ENCODE measurements at places on chromosomes 12 and 14.

GRCh38 chr12:43111608-43112007, 440.4 kb downstream of the ADAMTS20 start:
- no peaks in the 10 kb centered on the region for H3K4me1 ChIP-seq
- no peaks in the 10 kb centered on the region for H3K36me3 ChIP-seq
- peak; percentile 84 for DNase-seq
- no peak overlapping the region for H3K27ac ChIP-seq
- no peak overlapping the region for H3K4me3 ChIP-seq

DNA sequence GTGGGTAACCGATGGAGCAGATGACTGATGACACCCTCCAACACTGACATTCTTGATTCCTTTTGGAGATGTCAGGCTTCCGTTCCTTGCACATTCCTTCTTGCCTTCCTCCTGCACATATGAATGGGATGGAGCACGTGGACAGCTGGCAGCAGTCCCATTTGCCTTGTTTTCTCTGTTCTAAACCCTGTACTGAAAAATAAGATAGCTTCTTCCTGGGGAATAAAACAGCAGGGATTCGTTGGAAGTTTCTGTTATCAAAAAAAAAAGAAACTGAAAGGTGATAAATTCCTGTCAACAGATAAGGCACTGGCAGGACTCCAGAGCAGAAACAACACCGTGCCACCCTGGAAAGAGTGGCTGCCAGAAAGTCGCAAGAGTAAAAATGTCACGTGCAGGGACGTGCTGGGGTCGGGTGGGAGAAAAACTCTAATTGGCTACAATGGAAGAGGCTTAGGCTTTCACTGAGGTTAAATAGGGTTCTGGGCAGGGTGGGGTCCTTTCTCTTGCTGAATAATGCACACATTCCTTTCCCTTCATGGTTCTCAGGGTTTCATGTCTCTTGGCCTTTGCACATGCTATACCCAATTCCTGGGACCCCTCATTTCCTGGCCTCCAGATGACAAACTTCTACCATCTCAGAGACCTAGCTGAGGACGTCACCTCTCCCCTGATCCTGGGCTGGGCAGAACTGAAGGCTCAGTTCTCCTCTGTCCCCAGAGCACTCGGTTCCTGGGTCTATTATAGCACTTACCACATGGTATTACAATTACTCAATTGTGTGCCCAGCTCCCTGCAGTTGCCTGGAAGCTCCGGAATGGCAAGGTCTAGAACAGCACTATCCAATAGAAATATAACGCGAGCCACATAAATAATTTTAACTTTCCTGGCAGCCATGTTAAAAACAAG, 7.0 kb upstream of the NUAK1 start:
- H3K27ac ChIP-seq, result no peak overlapping the region
- H3K27me3 ChIP-seq, result no peaks in the 10 kb centered on the region
- H3K4me1 ChIP-seq, result no peaks in the 10 kb centered on the region
- H3K4me3 ChIP-seq, result no peak overlapping the region

GRCh38 chr14:93984987-93985410, 8.6 kb upstream of the ASB2 start:
- DNase-seq, result peak; percentile 97
- peaks cover 4% of the 10 kb centered on the region for H3K4me1 ChIP-seq
- H3K36me3 ChIP-seq, result no peaks in the 10 kb centered on the region
- no peaks in the 10 kb centered on the region for H3K27me3 ChIP-seq
- no peak overlapping the region for H3K27ac ChIP-seq

- no peaks in the 10 kb centered on the region for H3K27me3 ChIP-seq
- no peak overlapping the region for H3K4me3 ChIP-seq
- no peak overlapping the region for H3K27ac ChIP-seq
- no peaks in the 10 kb centered on the region for H3K36me3 ChIP-seq
- no peaks in the 10 kb centered on the region for H3K4me1 ChIP-seq
- DNase-seq, result peak; percentile 56
These were observed 57.3 kb upstream of the ELK3 start for GRCh38 chr12:96136725-96137378.

GRCh38 chr12:6374786-6375160, 590 bp downstream of the SCNN1A start:
- no peak for DNase-seq
- H3K27me3 ChIP-seq, result no peaks in the 10 kb centered on the region
- H3K4me1 ChIP-seq, result peaks cover 20% of the 10 kb centered on the region
- H3K4me3 ChIP-seq, result no peak overlapping the region
- H3K27ac ChIP-seq, result no peak overlapping the region

DNA sequence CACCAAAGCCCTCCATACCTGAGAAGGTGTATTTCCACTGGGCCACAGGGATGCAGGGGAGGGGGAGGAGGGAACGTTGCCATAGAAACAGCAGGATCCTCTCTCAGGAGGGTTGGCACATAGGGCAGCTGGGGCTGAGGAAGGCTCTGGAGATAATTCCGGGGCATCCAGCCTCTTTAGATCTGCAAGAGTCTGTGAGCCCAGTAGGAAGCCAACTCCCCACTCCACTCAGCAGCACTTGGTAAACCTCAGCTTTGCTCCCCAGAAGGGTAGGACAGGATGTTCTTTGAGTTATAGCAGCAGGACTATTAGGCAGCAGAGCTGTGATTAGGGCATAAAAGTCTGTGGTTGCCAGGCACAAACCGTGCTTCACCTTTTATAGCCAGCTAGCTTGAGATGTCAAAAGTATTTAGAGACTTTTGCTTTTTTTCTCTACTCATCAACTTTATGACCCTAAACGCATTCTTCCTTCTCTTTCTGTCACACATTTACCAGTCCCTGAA, 7.8 kb upstream of the PLEKHG3 start:
- no peaks in the 10 kb centered on the region for H3K36me3 ChIP-seq
- DNase-seq, result no peak
- H3K27me3 ChIP-seq, result peaks cover 27% of the 10 kb centered on the region
- no peaks in the 10 kb centered on the region for H3K4me1 ChIP-seq
- H3K4me3 ChIP-seq, result no peak overlapping the region

DNA sequence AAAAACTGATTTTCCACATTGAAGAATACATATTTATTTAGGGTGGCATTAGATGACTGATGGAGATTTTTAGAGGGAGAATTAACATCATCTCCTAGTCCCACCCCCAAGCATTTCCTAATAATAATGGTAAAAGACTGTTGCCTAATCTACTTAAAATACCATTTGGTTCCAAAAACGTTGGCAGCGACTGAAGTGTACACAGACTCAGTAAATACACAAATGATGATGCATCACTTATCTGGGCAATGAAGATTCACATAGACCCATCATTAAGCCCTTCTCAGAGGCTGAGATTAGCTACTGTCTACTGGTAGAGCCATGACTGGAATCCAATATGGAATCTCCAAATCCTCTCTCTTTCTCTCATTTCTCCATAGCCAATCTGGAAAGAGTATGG, 18.2 kb downstream of the RTN1 start:
- H3K4me1 ChIP-seq, result no peaks in the 10 kb centered on the region
- H3K36me3 ChIP-seq, result no peaks in the 10 kb centered on the region
- H3K27ac ChIP-seq, result no peak overlapping the region
- H3K27me3 ChIP-seq, result no peaks in the 10 kb centered on the region
- no peak overlapping the region for H3K4me3 ChIP-seq
